ENCODE measurements at places on chromosomes 16 and 17.

- no peak for DNase-seq
These were observed 6.2 kb upstream of the CES1 start for GRCh38 chr16:55839115-55839514.

DNA sequence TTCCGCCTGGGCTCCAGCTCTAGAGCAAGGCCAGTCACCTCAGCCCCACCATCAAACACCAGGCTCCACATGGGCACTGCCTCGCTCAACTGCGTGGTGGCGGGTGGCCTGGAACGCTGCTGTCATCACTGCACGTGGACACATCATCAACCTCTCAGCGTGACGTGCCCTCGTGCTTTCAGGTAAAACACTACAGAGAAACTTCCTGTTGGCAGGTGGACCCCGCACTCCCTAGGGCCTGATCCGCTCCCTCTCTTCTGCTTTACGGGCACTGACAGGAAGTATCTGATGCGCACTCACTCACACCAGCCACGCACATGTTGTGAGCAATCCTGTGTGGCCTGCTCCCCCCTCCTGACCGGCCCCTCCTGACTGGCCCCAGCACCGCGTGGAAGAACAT, 87.4 kb downstream of the ANKRD11 start:
- DNase-seq: peak; percentile 54

DNA sequence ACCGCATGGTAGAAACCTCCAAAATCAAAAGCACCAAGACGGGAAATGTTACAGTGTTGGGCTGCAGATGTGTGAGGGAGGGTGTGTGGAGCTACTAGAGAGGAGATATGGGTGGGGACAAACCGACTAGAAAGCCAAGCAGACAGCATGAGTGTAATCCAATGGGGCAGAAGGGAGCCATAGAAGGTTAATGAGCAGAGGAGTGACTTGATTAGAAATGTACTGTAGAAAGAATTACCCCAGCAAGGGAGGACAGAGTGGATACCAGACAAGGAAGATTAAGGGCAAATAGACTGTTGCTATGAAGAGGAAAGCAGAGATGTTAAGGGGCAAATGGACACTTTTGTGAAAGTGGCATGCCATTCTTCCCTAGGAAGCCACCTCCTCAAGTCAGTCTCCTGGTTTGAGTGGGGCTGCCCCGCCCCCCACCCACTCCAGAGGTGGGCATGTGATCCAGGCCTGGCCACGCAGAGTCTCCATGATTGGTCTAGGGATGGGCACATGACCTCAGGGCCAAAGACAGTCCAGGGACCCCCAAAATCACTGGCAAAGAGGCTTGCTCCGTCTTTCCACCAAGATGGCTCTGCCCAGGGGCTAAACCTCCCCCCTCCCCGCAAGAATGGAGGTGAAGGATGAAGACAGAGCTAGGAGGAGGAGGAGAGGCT, 4.3 kb downstream of the COTL1 start:
- DNase-seq: no peak

DNA sequence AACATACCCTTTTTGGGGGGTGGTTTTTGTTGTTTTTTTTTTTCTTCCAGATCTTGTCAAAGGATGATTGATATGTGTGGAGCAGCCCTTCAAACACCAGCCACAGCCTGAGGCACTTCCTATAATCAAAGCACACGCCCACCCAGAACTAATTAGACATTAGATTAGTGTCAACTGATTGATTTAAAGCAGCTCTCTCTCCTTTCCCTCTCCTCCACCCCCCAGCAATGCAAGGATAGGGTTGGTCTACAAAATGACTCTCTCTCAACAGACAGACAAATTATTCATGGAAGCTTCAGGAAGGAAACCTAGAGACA, 250.3 kb upstream of the SOX9 start:
- DNase-seq: no peak

DNA sequence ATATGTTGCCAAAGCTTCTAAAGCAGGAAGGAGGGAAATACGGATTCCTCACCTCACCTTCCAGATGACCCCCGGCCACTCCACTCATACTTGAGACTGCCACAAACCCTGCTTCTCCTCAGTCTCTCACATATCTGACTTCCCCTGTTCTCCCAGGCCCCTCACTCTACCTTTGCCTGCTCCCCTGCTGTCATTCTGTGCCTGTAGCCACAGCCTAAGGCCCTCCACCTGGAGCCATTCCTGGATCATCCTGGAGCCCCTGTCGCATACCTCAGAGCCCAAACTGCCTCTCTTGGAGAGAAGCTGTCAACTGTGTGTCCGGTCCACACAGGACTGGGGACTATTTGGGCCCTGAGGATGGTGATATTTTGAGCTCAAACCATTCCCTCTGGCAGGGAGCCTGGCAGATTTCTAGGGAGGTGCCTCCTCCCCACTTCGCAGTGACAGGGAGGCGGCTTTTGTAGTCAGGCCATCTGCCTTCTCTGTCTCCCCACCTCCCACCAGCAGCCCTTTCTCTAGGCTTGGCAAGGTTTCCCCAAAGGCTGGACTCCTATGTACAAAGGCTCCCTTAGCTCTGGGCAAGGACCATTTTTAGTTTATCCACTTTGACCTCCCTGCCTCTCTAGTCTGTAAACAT, 2.3 kb upstream of the MED24 start:
- DNase-seq: no peak

DNA sequence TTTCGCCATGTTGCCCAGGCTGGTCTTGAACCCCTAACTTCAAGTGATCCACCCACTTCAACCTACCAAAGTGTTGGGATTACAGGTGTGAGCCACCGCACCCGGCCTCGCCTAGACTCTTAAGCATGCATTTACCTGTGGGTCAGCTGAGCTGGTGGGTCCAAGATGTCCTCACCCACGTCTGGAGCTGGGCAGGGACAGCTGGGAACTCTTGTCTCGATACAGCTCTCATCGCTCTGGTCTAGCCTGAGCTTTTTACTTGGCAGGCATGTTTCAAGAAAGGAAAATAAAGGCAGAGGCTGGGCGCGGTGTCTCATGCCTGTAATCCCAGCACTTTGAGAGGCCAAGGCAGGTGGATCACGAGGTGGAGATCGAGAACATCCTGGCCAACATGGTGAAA, 56.9 kb upstream of the PHOSPHO1 start:
- no peak for DNase-seq

DNA sequence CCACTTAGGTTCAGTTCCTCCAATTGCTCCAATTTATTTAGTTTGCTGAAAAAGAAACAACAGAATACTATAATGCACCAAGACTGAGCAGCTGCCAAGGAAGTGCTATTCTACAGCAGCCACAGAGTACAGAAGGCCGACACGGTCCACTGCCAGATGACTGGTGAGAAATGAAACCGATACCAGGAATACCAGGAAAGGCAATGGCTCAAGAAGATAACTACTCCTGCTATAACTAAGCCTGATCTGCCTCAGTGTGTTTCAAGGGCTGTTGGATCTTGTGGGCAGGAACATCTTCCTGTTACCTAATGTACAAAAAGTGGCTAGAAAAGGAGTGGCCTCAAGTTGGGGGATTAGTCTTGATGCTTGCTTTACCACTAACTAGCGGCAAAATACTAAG, 32.8 kb downstream of the MARVELD3 start:
- no peak for DNase-seq

GRCh38 chr16:8621222-8621571, 301 bp upstream of the METTL22 start:
- DNase-seq: no peak

GRCh38 chr16:19488213-19488640, 33.7 kb downstream of the GDE1 start:
- DNase-seq: no peak
